D341Med (cell line): ENCODE measurements at places on chromosomes 12 and 14.

DNA sequence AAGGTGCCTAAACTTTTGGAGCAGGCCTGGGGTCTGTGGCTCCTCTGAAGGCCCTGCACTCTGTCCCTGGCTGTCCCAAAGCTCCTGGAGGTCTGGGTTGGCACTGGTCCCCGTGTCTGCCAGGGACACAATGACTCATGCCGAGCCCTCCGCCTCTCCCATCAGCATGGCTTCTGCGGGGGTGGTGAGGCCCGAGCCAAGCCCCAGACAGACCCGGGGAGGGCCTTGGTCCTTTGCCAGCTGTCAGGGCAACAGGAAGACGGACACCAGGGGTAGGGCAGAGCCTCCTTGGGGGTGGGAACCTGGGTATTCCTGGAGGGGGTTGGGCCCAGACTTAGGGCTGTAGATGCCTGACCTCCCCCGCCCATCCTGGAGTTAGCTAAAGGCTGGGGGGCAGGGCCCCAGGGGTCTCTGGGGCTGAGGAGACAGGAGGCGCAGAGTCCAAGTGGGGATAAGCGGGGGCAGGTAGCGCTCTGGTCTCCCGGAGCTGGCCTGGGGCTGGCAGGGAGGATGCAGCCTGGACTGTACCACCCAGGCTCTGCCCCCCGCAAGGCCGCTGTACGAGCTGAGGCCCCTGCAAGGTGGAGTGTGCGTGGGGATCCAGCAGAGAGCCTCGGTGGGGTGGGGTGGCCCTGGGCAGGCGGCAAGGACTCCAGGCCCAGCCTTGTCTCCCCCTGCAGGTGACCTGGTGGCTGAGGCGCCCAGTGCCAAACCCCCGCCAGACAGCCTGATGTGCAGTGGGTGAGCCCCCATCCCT lies 16.4 kb upstream of the PUS1 start:
- no peak for DNase-seq

GRCh38 chr12:121383601-121384021 lies 16.3 kb upstream of the RNF34 start:
- DNase-seq, result no peak

DNA sequence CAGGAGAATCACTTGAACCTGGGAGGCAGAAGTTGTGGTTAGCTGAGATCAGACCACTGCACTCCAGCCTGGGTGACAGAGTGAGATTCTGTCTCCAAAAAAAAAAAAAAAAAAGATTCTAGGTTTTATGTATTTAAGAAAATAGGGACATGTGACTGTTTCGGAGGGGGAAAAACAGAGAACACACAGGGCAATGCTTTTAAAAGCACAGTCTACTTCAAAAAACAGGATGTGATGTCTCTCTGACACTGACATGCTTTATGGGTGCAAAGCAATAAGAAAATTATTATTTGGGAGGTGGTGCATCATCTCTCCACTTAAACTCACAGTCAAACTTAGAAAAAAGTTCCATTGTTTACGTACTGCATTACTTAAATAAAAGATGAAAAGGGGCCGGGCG lies 28.7 kb downstream of the CLIP1 start:
- DNase-seq, result no peak

DNA sequence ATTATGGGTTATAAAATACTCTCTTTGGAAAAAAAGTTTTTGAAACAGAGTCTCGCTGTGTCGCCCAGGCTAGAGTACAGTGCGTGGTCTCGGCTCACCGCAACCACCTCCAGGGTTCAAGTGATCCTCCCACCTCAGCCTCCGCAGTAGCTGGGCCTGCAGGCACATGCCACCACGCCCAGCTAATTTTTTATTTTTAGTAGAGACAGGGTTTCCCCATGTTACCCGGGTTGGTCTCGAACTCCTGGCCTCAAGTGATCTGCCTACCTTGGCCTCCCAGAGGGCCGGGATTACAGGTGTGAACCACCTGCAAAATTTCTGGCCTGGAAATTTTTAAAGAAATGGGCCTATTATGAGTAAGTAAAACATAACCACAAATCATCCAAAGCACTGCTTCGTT lies 3.8 kb downstream of the USP15 start:
- DNase-seq, result no peak

DNA sequence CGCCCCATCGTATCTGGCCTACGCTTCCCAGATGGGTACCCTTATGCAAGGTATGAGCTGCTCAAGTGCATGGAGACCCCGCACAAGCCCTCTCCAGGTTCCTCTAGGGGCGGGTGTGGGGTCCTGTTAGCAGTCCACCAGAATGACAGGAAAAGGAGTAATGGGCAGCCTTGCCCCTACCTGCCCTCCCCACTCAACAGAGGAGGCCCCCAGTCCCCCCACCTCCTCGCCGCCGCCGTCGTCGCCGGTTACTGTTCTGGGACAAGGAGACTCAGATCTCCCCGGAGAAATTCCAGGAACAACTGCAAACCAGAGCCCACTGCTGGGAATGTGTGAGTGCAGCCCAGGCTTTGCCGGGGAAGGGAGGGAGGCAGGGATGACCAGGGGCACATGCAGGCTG lies 6.0 kb downstream of the REC8 start:
- no peak for DNase-seq

- no peak for DNase-seq
These were observed 78.0 kb upstream of the FAR2 start for GRCh38 chr12:29071099-29071498.

DNA sequence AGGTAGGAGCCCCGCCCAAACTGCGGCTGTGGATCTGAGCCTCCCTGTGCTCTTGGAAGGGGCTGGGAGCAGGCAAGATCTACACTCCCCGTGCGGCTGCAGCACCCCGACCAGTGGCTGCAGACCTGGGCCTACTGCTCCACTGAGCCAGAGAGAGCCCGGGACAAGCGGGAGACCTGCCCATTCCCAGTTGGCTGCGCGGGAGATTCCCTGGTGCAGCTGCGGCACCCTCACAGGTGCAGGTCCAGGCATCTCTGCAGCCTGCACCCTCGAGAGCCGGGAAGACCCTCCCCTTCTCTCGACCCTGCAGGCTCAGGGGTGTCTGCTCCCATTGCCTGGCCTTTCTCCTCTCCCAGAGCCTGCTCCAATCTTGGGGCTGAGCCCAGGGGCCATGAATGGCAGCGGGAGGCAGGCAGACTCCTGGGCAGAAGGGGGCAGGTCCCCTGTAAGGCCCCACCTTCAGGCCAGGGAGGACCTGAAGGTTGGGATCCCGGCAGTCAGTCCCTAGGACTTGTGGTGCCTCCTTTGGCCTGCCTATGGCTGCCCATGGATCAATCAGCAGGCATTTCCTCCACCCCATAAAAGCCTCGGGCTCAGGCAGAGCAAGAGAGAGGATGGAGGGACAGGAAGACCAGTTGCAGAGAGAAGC lies 8.8 kb upstream of the A2M start:
- no peak for DNase-seq

- DNase-seq, result no peak
These were observed 177.8 kb upstream of the DIO2 start for GRCh38 chr14:80388980-80389711.

GRCh38 chr12:130715998-130716968 lies at the start of gene RIMBP2:
RIMBP2 (minus strand) TSS chr12:130716299; CDS start chr12:130479013, 237,286 bp downstream.
- no peak for DNase-seq

GRCh38 chr12:6322969-6323339 lies 12.5 kb downstream of the PLEKHG6 start:
- no peak for DNase-seq

GRCh38 chr12:53820514-53821306 lies 68.9 kb upstream of the CISTR start:
- no peak for DNase-seq

DNA sequence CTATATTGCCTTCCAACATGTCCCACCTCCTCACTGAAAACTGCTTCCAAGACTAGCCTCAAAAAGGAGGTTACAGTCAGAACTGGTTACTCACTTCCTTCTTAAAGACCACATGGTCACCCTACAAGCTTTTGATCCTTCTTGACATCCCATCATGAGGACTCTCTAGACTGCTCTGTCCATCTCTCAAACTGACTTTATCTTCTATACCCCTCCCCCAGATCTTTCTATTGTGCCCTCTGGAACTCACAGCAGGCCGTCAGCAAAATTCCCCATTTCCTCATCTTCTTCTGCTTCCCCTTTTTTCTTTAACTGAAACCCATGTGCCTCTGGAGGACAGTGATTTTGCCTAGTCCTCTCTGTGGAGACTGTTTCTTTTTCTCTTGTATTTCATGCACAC lies 18.1 kb upstream of the IGF1 start:
- DNase-seq, result no peak

DNA sequence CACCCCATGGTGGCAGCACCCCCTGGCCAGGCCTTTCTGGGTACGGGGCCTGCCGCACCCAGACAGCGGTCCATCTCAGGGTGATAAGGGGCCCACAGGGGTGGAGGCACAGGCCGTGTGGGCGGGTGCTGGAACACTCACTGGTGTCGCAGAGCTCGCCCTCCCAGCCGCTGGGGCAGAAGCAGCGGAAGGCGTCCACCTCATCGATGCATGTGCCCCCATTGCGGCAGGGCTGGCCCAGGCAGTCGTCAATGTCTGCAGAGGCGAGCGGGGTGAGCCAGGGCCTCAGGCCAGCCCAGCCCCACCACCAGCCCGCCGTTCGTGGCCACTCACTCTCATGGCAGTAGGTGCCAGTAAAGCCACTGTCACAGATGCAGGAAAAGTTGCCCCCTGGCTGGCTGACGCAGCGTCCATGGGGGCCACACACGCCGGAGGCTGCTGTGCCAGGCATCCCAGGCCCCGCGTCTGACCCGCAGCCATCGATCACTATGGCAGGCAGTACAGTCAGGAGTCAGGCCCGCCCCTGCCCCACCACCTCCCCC lies 19.9 kb downstream of the JAG2 start:
- no peak for DNase-seq

- no peak for DNase-seq
These were observed 223.0 kb downstream of the BTG1 start for GRCh38 chr12:91922674-91923073.

DNA sequence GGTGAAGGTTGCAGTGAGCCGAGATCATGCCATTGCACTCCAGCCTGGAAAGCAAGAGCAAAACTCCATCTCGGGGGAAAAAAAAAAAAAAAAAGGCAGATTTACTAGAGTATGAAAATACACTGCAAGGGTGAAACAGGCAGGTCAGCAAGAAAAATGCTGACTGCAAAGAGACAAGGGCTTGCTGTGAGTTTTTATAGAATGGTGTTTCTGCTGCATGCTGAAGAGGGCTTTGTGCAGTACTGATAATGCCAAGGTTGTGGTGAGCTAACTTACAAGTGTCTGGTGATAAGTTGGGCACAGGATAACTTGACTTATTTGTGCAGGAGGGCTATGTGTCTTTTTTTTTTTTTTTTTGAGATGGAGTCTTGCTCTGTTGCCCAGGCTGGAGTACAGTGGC lies 25.9 kb upstream of the SRP54 start:
- no peak for DNase-seq
